ENCODE measurements at places on chromosomes 6 and 20.

- no peak for DNase-seq
Measured at GRCh38 chr6:49264909-49265308, 198.1 kb downstream of the MMUT start.

DNA sequence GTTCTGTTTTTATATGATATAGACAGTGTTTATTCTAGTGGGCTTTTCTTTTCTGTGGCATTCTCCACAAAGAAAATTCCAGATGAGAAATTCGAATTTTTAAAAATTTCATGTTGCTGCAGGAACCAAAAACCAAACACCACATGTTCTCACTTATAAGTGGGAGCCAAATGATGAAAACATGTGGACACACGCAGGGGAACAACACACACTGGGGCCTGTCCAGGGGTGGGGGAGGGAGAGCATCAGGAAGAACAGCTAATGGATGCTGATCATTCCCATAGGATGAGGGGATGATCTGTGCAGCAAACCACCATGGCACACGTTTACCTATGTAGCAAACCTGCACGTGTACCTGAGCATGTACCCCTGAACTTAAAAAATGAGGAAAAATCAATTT lies 499.0 kb upstream of the SLC35B3 start:
- no peak for DNase-seq

- DNase-seq = no peak
Measured at GRCh38 chr20:57691699-57692098, 18.1 kb downstream of the PMEPA1 start.

DNA sequence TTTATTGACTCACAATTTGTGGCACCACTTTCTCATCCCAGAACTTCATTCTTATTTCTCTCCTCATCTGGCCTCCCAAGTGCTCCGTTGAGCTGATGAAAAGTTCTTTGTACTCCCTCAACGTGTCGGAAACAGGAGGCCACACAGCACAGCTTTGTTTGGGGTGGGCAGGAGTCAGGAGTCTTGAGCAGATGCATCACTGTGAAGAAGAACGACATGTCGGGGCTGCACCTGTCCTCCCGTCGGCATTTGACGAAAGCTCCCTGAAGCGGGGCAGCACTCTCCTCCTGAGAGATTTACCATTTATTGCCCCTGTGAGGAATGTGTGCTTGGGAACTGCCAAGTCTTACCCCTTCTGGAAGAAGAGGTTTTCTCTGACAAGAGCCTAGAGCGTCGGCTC lies 28.1 kb downstream of the TAF8 start:
- no peak for DNase-seq

- DNase-seq = no peak
Measured at GRCh38 chr6:72783666-72784065, 161.8 kb downstream of the KCNQ5 start.

- no peak for DNase-seq
Measured at GRCh38 chr6:27502508-27503435, 29.9 kb upstream of the ZNF184 start.

- DNase-seq = no peak
Measured at GRCh38 chr6:97412511-97412910, 129.5 kb upstream of the MMS22L start.

All from esophagus squamous epithelium (tissue), 5 donors.